Activated CD8-positive, alpha-beta T cell treated with anti-CD3 and anti-CD28 coated beads, Interleukin-2, amount 10 ng/mL, durations not matched to agents 7 days and 5 days (primary cell): ENCODE measurements at places on chromosomes 3 and 15.

GRCh38 chr3:42184651-42185443, 81.1 kb downstream of the CCK start:
- peaks cover 14% of the 10 kb centered on the region for H3K4me1 ChIP-seq
- DNase-seq = no peak
- H3K36me3 ChIP-seq = peaks cover 7% of the 10 kb centered on the region
- no peak overlapping the region for H3K27ac ChIP-seq
- H3K4me3 ChIP-seq = no peak overlapping the region
- H3K27me3 ChIP-seq = no peaks in the 10 kb centered on the region

GRCh38 chr3:134294302-134295280, 43.9 kb upstream of the RYK start:
- no peaks in the 10 kb centered on the region for H3K36me3 ChIP-seq
- no peak overlapping the region for H3K27ac ChIP-seq
- H3K4me1 ChIP-seq = no peaks in the 10 kb centered on the region

- H3K4me1 ChIP-seq = peaks cover 4% of the 10 kb centered on the region
- H3K27ac ChIP-seq = no peak overlapping the region
- no peak for DNase-seq
- peaks cover 10% of the 10 kb centered on the region for H3K36me3 ChIP-seq
These were observed 142.4 kb downstream of the TCF12 start for GRCh38 chr15:57060799-57061198.

DNA sequence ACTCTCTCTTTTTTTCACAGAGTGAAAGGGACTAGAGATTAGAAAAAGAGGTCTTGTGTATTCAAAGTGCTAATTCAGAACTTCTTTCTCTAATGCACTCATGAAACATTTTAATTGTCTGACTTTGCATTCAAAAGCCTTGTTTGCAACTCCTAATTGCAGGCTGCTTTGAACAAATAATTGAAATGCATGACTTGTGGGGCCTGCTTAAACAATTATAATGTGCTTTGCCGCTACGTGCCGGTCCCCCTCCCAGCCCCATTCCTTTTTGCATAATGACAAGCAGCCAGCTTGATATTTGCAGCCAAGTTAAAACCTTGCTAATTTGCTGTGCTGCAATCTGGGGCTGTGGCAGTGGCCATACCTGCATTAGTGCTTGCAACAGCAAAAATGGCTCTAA, 114.5 kb downstream of the FOXB1 start:
- DNase-seq = no peak
- peaks cover 10% of the 10 kb centered on the region for H3K4me1 ChIP-seq
- H3K27ac ChIP-seq = no peak overlapping the region
- peaks cover 16% of the 10 kb centered on the region for H3K27me3 ChIP-seq

- H3K27me3 ChIP-seq = peaks cover 17% of the 10 kb centered on the region
- no peak overlapping the region for H3K4me3 ChIP-seq
- no peaks in the 10 kb centered on the region for H3K4me1 ChIP-seq
- H3K36me3 ChIP-seq = no peaks in the 10 kb centered on the region
These were observed 22.7 kb downstream of the EXD1 start for GRCh38 chr15:41207687-41208448.
